A549 treated with GW870086 at 1 μM for 4 hours (cell line): ENCODE measurements at places on chromosomes 1 and 21. TPM values are rescaled to one million over a fixed set of nuclear protein-coding genes. Genes with fewer than 3 reads are reported as not detected.

Gene SPRR2E
- total RNA-seq: not detected in 5 replicates

Gene PROK1
- not detected in 5 replicates for total RNA-seq

Gene PGLYRP3
- not detected in 5 replicates for total RNA-seq

Gene KDF1
- total RNA-seq: 0.08 to 0.40 TPM (median 0.09 TPM) in 5 replicates

Gene PCAT6
- total RNA-seq: 2.4 to 3.9 TPM (median 3.3 TPM) in 5 replicates

Gene PROX1
- 0.03 to 0.26 TPM (median 0.12 TPM) in 5 replicates for total RNA-seq
